ENCODE measurements at places on chromosomes 16 and 17. TPM values are rescaled to one million over a fixed set of nuclear protein-coding genes. Genes with fewer than 3 reads are reported as not detected.

Gene PDE6G
- total RNA-seq, result not detected

Gene ALOX15B
- 49.8 TPM for total RNA-seq

Gene MRPL27
- total RNA-seq, result 58.0 TPM

Gene OR2C1
- total RNA-seq, result not detected

Gene OSBPL7
- 4.6 TPM for total RNA-seq

Gene SSTR5
- not detected for total RNA-seq

Gene ZFPM1
- total RNA-seq, result 0.67 TPM

Gene NLRC3
- total RNA-seq, result 4.0 TPM

Gene GAS7
- 24.8 TPM for total RNA-seq

Gene CLDN6
- not detected for total RNA-seq

Gene FA2H
- total RNA-seq, result 2.9 TPM

Gene WNT9B
- total RNA-seq, result 0.26 TPM

Gene ALDH3A2
- total RNA-seq, result 351 TPM

Gene PLCD3
- total RNA-seq, result 19.5 TPM

Gene BORCS6
- total RNA-seq, result 8.8 TPM

Gene ZNF286A
- 19.9 TPM for total RNA-seq

Gene C17orf100
- total RNA-seq, result 1.5 TPM

Gene DLX4
- not detected for total RNA-seq

Gene MTHFSD
- total RNA-seq, result 15.7 TPM

Gene DNAI2
- 0.19 TPM for total RNA-seq

Gene ABCA3
- total RNA-seq, result 2.3 TPM

Gene HOXB1
- total RNA-seq, result not detected

Gene APOH
- not detected for total RNA-seq

Gene SULT1A4
- total RNA-seq, result 4.4 TPM

Gene FZD2
- not detected for total RNA-seq

Gene P3H4
- total RNA-seq, result 4.9 TPM

Gene MAPT
- 0.44 TPM for total RNA-seq

Gene GNG13
- not detected for total RNA-seq

Gene RRAD
- total RNA-seq, result 88.2 TPM

Gene GLTPD2
- total RNA-seq, result 1.1 TPM

Gene KRT25
- total RNA-seq, result not detected

Gene GRIN2A
- 0.19 TPM for total RNA-seq

Gene CHD9NB
- 2.2 TPM for total RNA-seq

Gene TLCD2
- 5.3 TPM for total RNA-seq

Gene KRTAP4-3
- not detected for total RNA-seq

Gene ZNF594
- total RNA-seq, result 5.1 TPM

Gene CDH1
- 194 TPM for total RNA-seq

Gene KDM6B
- 14.6 TPM for total RNA-seq

Gene CYB5D1
- 9.3 TPM for total RNA-seq

Gene TPSD1
- not detected for total RNA-seq

Gene LGALS9
- total RNA-seq, result 20.2 TPM

Gene PERCC1
- total RNA-seq, result not detected

Gene MEIOC
- not detected for total RNA-seq

Gene TBC1D3K
- total RNA-seq, result not detected

Gene MGAT5B
- total RNA-seq, result not detected

Gene TNFRSF17
- total RNA-seq, result not detected

Gene KRT33A
- total RNA-seq, result 1.9 TPM

Gene TRAF7
- total RNA-seq, result 68.0 TPM

Gene FSCN2
- total RNA-seq, result 2.3 TPM

Gene TBC1D3E
- not detected for total RNA-seq

Gene BAIAP3
- total RNA-seq, result 1.3 TPM

Gene NCBP3
- 26.1 TPM for total RNA-seq

Gene MYH2
- not detected for total RNA-seq

Gene ZNF747
- 12.4 TPM for total RNA-seq

Gene KRTAP17-1
- total RNA-seq, result not detected
